ENCODE measurements at places on chromosomes 5 and 9.

- DNase-seq = no peak
Measured at GRCh38 chr5:153998010-153998409, 40.7 kb downstream of the FAM114A2 start.

DNA sequence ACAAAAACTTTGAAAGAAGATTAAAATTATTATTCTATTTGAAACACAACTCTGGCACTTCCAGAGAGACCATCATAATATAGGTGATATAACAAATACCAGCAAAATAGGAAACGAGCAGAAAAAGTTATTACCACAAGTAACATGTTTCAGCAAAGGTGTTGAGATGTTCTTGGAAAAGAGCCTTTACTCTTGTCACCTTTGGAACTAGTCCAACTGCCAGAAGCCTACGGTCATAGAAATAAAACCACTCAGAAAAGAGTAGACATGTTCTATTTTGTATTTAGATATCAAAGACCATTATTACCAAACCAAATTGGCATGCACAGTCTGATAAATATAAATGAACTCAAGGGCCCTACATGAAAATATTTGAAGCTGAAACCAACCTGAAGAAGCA, 145.0 kb upstream of the DMAC1 start:
- DNase-seq = no peak

GRCh38 chr9:134403682-134404301, 77.5 kb downstream of the RXRA start:
- DNase-seq = peak; percentile 54

GRCh38 chr5:172773481-172774469, 2.8 kb upstream of the DUSP1 start:
- DNase-seq = no peak

Measured in Kasumi-1 (cell line).